Inflammatory macrophage treated with lipopolysaccharide for 1 hour (primary cell): ENCODE measurements at places on chromosomes 13 and 19.
A peak's percentile ranks its signal among the peaks of the same experiment; 100 is the strongest.

DNA sequence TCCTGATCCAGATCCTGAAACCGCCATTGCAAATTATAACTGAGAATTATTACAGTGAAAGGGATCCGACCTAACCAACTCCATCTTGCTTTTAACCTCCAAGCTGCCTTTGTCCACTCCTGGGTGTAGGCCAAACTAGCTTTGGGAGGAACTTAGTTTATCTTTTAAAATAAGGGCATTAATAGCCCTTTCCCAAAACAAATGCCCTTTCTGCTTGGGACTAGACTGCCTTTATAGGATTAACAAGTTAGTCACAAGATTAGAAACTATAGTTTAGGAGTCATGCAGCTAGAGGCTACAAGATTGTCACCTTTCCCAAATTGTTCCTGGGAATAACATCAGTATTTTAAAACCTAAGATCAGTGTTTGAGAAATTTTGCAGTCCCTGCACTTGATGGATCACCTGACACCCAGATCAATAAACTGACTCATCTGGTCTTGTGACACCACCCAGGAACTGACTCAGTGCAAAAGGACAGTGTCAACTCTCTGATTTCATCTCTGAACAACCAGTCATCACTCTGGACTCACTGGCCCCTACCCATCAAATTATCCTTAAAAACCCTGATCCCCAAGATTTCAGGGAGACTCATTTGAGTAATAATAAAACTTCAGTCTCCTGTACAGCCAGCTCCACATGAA lies 4.1 kb upstream of the ZNF841 start:
- no peak for DNase-seq

DNA sequence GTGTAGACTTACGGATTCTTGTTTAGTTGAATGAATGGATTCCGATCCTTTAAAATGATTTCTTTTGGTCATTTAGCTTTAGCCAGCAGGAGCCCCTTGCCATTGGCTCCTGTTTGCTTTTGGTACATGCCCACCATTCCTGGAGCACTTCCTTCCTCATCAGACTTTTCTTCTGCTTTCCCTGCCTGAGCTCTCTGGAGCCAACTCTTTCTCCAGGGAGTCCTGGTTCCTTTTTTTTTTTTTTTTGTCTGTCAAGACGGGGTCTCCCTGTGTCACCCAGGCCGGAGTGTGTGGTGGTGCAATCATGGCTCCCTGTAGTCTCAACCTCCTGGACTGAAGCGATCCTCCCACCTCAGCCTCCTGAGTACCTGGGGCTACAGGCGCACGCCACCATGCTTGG lies 37.8 kb downstream of the SMARCA4 start:
- peak; percentile 12 for DNase-seq

DNA sequence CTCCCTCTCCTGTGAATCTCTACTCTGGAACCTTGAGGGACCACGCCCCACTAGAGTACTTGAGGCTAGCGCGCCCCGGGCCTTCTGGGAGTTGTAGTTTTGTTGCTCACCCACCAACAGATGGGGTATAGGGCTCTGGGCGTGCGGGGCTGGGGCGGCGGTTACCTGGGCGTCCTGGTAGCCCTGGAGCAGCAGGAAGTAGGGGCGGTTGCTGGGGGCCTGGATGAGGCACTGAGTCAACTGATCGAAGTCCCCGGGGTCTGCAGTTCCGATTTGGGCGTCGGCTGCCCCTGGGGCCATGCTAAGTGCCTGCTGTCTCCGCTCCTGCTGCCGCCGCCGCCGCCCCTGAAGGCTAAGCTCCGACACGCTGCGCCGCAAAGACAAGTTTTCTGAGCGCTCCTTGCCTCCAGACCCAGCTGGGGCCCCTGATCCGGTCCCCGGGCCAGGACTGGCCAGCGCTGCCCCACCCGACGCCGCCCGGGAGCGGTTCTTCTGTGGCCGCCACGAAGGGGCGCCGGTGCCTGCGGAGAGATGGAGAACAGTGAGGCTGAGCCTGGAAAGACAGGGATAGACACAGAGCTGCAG lies 5.3 kb downstream of the RASIP1 start:
- DNase-seq = no peak

DNA sequence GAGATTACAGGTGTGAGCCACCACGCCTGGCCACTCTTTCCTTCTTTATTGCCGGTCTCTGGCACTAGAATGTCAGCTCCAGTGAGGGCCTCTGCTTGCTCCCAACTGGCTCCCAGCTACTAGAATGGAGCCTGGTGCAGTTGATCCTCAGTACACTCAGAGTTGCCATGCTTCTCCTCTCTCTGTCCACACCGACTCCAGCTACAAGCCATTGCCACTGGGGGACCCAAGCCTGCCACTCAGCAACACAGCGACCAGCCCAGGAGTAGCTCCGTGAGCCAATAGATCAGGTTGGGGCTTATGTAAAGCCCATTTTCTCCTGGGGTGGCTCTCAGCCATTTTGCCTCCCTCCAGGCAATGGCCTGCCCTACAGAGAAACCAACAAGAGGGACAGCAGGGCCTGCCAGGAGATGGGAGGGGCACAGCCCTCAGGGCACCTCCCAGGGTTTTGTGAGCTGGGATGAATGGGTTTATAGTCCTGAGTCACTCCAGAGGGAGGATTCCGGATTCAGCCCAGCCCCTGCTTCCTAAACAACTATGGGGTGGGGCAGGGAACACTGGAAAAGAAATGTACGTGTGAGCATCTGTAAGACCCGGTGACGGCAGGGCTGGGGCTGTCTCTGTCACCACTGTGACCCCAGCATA lies 36.5 kb downstream of the OPA3 start:
- no peak for DNase-seq

DNA sequence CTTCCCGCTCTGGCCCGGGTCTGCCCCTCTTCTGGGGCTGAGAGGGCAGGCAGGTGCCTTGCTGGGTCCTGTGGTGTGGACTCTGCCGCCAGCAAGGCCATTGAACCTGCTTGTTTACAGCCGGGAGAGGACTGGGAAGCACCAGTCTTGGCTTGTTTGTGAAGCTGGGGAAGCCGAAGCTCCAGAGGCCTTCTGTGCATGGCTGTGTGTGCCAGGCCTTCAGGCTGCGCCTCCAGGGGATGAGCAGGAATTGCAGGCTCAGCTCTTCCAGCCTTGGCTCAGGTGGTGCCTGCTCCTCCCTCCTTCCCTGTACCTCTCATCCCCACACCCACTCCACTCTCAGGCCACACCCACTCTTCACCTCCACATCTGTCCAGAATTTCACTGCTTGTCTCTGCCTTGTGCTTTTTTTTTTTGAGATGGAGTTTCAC lies 17.5 kb downstream of the NDUFB7 start:
- DNase-seq = no peak

GRCh38 chr13:60118696-60119400 lies 44.9 kb downstream of the DIAPH3 start:
- DNase-seq = no peak

- no peak for DNase-seq
Measured at GRCh38 chr13:111051041-111051725, 63.9 kb upstream of the ARHGEF7 start.

DNA sequence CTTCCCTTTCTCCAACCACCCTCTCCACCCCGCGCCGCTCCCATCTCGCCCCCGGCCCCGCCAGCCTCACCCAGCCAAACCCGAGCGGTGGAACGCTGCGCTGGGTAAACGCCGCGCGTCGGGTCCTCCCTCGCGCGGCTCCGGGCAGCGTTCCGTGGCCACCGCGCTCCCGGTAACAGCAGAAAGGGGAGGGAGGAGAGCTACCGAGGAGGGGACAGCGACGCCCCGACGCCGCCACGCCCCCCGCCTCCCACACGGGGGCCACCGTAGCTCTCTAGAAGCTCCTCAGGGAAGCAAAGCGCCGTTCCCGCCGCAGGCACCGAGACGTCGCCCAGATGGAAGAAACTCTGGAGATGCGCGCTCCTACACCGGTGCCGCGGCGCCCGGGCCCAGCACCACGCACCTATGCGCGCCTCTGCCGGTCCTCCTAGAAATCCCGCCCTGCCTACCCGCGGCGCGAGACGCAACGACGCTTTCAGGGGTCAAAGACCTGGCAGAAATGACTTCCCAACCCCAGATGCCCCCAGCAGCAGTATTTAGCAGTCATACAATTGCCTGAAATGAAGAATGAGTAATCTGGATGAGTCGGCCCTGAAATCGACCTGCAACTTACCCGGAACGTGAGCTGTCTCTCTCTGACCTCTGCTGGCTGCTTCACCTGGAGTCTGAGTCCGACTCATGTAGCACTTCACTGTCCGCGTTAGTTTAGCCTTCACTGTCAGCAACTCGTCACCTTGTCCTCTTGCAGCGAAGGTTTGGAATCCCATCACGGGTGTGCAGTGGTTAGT lies at the start of gene RUBCNL:
TSS of gene RUBCNL (minus strand) at position 189 of the 788 bp plus-strand sequence. CDS start 14,777 bp downstream, outside the sequence.
- DNase-seq = peak; percentile 34

- DNase-seq = no peak
Measured at GRCh38 chr19:28990522-28990921, 222.4 kb downstream of the UQCRFS1 start.

DNA sequence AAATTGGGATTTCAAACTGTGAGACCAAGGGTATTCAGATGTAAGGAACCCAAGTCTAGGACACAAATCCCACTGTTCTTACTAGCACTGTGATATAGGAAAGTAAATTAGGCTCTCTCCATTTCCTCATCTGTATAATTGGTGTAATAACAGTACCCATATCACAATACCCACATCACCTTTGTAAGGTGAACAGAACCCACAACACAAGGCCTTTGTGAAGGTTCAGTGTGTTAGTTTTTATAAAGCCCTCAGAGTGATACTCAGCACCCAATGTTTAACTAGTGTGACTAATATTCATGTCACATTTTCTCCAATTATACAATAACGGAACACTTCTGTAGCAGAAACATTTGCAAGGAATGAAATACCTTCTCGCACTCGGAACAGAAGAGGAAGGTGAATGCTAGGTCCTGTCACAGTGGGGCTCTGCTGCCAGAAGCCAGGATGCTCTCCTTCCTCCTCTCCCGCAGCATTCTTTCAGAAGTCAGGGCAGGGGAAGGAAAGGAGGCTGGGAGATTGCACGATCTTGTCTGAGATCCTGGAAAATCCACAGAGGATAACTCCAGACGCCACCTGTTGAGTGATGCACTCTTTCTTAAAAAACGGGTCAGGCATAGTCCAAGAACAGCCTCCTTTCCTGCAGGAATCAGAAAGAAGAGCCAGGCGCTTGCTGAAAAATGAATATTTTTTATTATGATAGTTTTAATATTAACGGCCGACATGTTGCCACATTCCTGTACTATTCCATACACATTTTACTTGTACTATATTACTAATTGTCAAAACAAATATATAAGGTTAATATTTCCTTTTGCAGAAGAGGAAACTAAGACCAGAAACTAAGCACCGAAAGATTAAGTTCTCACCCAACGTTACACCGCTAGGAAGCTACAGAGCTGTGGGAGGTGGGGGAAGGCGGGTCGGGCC lies 762 bp downstream of the ZNF45 start:
- DNase-seq = no peak

DNA sequence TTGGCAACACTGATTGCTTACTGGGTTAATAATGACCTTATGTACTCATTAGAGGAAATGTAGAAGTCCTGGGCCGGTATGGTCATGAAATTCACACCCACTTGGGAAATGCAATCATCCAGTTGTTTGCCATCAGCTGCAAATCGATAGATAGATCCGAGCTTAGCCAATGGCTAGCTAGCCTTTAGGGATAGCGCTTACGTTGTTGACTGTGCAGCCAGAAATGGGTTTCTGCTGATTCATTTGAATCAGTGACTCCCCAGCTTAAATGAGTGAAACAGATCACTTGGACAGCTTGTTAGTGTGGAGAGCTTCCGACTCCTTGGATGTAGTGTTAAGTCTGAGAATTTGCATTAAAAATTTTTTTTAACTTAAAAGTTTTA lies 11.8 kb downstream of the IL17D start:
- no peak for DNase-seq

GRCh38 chr13:32415019-32415418 lies 12.9 kb downstream of the N4BP2L1 start:
- DNase-seq = no peak

- DNase-seq = no peak
Measured at GRCh38 chr19:13094106-13094504, 8.6 kb downstream of the LYL1 start.

- no peak for DNase-seq
Measured at GRCh38 chr19:19006213-19006612, 27.1 kb downstream of the SUGP2 start.

DNA sequence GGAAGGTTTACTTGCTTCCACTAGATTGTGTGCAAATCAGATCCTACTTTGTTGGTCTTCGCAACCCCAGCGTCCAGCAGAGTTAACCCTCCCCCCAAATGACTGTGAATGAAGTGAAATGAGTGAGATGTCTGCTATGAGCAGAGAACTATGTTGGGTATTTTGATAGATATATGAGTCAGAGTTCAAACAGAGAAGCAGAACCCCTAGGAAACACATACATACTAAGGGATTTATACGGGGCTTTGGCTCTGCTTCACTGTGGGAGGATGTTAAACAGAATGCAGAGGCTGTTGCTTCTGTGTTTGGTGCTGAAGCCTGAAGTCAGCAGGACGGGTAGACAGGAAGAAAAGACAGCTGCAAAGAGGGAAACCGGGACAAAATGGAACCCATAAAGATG lies 197.0 kb downstream of the MZT1 start:
- no peak for DNase-seq

DNA sequence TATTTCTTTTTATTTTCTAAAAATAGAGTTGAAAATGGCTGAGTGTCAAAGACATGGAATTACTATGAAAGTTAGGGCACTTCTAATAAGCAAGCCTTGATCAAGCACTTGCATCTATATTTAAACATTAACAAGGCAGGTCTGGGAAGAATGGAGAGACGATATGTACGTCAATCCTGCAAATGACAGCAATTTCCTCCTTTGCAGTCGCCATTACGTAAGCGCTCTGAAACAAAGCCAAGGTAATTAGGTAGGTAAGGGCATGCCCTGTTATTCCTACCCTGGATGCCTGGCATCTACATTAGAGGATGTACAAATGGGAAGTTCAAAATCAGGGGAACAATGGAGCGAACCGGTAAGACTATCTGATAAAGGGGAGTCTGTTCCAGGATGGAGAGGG lies 664.0 kb upstream of the ARGLU1 start:
- DNase-seq = no peak

- no peak for DNase-seq
Measured at GRCh38 chr19:52028780-52029123, 573 bp upstream of the ZNF614 start.

GRCh38 chr19:7397687-7398086 lies 49.0 kb downstream of the ARHGEF18 start:
- DNase-seq = no peak

DNA sequence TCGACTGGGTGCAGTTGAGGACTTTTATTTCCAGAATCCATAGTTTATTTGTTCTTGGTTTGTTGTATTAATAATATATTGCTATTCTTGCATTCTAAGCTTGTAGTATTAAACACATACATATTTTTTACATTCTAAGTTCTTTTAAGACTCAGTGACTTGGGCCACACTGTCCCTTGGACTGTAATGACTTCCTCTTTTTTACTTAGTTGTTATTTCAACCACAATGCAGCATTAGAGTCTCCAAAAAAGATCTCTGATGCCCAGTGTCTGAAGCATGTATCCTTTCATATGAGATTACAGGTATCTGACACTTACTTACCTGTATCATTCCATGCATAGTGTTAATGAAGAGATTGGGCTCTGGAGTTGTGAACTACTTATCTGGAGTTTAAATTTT lies 864.9 kb upstream of the PCDH20 start:
- no peak for DNase-seq

- no peak for DNase-seq
Measured at GRCh38 chr13:80560609-80561008, 219.7 kb upstream of the SPRY2 start.
